ENCODE measurements at places on chromosomes 12 and 14. TPM values are rescaled to one million over a fixed set of nuclear protein-coding genes. Genes with fewer than 3 reads are reported as not detected.

GRCh38 chr14:101369194-101369915, 191.9 kb upstream of the DIO3 start:
- peaks cover 8% of the 10 kb centered on the region for H3K4me1 ChIP-seq
- DNase-seq = no peak
- H3K27me3 ChIP-seq = no peaks in the 10 kb centered on the region
- no peak overlapping the region for H3K4me3 ChIP-seq
- H3K36me3 ChIP-seq = no peaks in the 10 kb centered on the region

ANKRD33 gene
- not detected for total RNA-seq

CTSG gene
- total RNA-seq = 6.7 TPM

GRCh38 chr12:49776413-49776812, 35.1 kb downstream of the TMBIM6 start:
- peak; percentile 83 for DNase-seq
- no peak overlapping the region for H3K4me3 ChIP-seq
- peaks cover 17% of the 10 kb centered on the region for H3K4me1 ChIP-seq
- no peaks in the 10 kb centered on the region for H3K36me3 ChIP-seq
- H3K27ac ChIP-seq = no peak overlapping the region

FAM90A1 gene
- total RNA-seq = 0.14 TPM

GRCh38 chr14:93086441-93087055, 29.2 kb downstream of the ITPK1 start:
- peaks cover 56% of the 10 kb centered on the region for H3K4me1 ChIP-seq
- no peak overlapping the region for H3K27ac ChIP-seq
- DNase-seq = no peak
- no peaks in the 10 kb centered on the region for H3K27me3 ChIP-seq

- H3K27me3 ChIP-seq = no peaks in the 10 kb centered on the region
- no peak for DNase-seq
- H3K4me1 ChIP-seq = no peaks in the 10 kb centered on the region
- H3K27ac ChIP-seq = no peak overlapping the region
These were observed 583.6 kb downstream of the BCL11B start for GRCh38 chr14:98688446-98688845.
